Stimulated activated CD4-positive, alpha-beta T cell treated with anti-CD3 and anti-CD28 coated beads, Interleukin-15, amount 100 ng/mL, for 1 hour (primary cell): ENCODE measurements at places on chromosomes 2 and 18.
A peak's percentile ranks its signal among the peaks of the same experiment; 100 is the strongest.

DNA sequence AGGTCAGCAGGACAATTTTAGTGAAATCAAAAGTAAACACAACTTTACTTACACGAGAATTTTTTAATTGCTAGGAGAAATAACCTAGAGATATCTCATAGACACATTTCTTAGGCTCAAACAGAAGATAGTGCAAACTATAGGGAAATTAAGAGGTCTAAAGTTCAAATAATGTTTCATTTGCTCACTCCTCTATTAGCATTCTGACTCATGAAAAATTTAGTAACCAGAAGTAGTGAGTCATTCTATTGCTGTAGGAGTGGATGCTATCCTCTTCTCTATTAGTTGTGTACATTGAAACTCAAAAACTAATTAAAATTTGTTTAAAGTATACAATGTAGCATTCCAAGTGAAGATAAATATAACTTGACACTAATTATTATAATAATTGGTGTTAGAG is 908.3 kb upstream of the TMEFF2 start:
- DNase-seq = no peak

DNA sequence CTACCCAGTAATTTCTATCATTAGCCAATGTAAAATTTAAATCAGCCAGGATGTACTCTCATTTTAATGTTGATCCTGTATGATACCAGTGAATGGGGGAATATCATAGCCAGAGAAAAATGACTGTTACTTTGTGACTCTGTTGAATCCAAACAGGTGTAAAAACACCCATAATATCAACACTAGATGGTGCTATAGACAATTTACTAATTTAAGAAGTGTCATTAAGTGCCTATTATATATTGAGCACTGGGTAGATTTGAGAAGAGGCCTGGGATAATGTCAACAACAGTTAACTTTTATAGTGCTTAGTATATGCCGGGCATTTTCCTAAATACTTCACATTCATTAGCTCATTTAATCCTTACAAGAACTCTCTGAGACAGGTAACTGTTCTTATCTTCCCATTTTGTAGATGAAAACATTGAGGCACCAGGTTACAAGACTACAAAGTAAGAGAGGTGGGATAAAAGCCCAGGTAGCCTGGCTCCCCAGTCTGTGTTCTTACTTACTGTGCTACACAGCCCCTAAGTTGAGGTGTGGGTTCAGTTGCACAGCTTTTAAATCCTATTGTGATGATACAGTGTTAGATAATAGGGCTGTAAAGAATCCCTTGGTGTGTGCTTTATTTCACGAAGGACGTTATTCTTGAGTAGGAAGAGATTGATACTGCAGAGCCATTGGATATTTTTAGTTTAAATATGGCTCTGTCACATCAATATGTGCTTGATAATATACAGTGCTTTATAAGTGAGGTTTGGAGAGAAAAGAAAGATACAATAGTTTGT is 325.5 kb downstream of the AGPS start:
- DNase-seq = no peak

GRCh38 chr2:15281681-15282080 is 279.5 kb downstream of the NBAS start:
- DNase-seq = no peak

DNA sequence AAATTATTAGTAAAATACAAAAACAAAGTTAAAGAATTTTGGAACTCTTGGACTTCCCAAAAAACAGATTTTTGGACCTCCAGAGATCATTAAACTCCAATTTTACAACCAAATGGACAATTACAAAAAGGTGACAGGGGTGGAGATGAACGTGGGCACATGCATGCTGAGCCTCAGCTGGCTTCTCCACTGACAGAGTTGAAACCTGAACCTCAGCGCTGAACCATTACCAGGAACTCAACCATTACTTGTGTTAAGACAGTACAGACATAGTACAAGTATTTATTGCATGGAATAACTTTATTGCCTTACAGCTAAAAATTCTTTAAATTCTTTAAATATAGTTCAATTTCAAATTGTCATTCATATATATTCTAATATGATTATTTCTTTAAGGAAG is 33.0 kb upstream of the KIDINS220 start:
- DNase-seq = no peak

- no peak for DNase-seq
Measured at GRCh38 chr18:39564716-39565115, 1999.1 kb upstream of the CELF4 start.

GRCh38 chr2:152251211-152251610 is 75.6 kb upstream of the STAM2 start:
- no peak for DNase-seq

DNA sequence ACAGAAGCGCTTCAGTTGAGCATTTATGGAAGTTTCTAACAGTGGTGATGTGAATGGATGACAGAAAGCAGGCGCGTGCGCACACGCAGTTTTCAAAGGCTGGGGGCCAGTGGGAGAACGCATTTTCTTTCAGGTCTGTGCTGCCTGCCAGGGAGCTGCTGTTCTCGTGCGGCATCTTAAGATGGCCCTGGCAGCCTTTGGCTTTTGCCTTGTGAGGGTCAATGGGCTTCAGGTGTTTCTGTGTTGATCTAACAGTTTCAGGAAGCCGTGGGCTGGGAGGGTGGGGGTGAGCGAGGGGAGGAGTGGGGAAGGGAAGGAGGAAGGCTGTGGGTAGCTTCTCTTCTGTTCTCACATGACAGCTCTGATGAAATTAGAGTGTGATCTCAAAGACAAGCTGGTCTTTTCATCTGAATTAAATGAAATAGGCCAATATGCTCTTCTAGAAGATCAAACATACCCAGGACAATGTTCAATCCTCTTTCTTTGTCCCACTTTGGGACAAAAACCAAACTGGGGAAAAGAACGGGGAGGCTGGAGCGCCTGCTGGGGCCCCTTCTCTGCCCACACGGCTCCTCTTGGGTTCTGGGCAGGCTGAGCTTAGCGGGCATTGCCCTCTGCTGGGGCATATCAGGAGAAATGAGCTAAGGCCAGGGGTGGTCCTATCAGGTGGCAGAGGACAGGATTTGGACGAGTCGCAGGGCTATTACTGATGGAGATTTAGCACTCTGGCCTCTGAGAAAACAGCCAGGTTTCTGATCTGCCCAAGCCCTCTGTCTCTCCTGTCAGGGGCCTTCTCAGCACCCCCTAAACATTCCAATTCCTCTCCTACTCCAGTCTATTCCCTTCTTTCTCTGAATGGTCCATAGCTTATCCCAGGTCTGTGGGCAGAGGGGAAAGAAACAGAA is 126.2 kb upstream of the LGALSL start:
- peak; percentile 22 for DNase-seq

GRCh38 chr18:55100817-55101457 is 141.7 kb upstream of the CCDC68 start:
- no peak for DNase-seq

GRCh38 chr2:128623776-128624761 is 305.4 kb upstream of the HS6ST1 start:
- DNase-seq = no peak

- no peak for DNase-seq
Measured at GRCh38 chr18:56173542-56174220, 464.7 kb downstream of the TXNL1 start.

DNA sequence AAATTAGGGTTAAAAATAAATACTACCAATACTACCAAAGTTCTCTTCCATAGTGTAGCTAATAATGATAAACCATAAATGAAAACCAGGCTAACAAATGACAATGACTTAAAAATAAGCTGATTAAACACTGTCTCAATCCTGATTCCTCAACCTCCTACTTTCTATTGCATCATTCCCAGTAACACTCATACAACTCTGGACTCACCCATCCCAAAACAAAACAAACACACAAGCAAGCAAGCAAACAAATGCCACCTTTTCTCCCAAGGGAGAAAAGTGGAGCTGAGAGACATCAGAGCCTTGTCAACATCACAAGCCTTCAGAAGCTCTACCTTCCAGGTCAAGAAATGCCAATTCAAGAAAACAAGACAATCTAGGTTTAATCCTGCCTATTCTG is 620.7 kb downstream of the NYAP2 start:
- DNase-seq = no peak

- DNase-seq = no peak
Measured at GRCh38 chr2:233064530-233065199, 4.5 kb downstream of the INPP5D start.

- no peak for DNase-seq
Measured at GRCh38 chr2:68863996-68864395, 7.2 kb downstream of the BMP10 start.

GRCh38 chr2:65453916-65454315 is 21.5 kb upstream of the SPRED2 start:
- DNase-seq = no peak

- no peak for DNase-seq
Measured at GRCh38 chr2:133504566-133505505, 63.4 kb downstream of the NCKAP5 start.

GRCh38 chr18:37487400-37487867 is 78.2 kb downstream of the CELF4 start:
- no peak for DNase-seq

- DNase-seq = no peak
Measured at GRCh38 chr18:43869451-43870008, 592.2 kb upstream of the SYT4 start.

DNA sequence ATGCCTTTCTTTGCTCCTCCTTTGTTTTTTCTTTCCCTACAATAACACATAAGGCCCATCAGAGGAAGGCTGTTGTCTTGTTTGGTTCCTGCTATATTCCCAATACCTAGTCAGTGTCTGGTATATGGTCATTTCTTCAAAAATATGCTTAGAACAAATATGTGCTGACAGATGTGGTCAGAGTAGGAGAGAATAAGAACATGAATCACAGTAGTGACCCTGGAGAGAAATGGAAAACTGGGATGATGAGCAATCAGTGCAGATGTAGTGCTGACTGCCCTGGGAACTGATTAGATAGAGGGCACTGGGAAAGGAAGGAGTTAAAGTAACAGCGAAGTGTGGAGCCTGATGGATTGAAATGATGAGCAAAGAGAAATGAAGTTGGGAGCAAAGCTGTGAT is 189.4 kb upstream of the LHCGR start:
- DNase-seq = no peak

- no peak for DNase-seq
Measured at GRCh38 chr2:240215676-240216051, 75.2 kb upstream of the OTOS start.

GRCh38 chr18:57909620-57910019 is 106.5 kb upstream of the ATP8B1 start:
- no peak for DNase-seq

- peak; percentile 9 for DNase-seq
Measured at GRCh38 chr2:222424729-222425671, 657 bp downstream of the SGPP2 start.

DNA sequence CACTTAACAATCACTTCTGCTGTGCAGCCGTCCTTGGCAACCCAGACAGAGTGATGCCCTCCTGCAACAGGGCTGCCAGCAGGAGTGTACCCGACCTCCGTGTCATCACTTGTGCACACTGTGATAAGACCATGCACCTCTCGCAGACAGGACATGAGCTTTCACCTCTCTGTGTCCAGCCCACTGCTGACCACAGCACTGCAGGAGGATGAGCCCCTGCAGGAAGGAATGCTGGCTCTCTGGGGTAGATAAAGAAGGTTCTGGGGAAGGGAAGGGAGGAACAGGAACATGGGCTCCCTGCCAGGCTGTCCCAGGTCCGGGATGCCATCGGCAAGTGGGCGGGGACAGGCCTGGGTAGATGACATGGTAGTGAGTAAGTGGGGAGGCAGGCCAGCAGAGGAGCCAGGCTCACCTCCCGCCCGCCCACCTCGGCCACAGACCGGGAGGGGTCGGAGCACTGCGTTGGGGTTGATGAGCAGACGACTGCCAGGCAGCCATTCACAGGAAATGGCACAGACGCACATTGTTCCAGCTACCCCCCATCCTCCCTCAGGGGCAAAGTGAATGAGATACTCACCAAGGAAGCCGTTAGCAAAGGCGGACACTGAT is 18.6 kb upstream of the COL6A3 start:
- DNase-seq = peak; percentile 69

DNA sequence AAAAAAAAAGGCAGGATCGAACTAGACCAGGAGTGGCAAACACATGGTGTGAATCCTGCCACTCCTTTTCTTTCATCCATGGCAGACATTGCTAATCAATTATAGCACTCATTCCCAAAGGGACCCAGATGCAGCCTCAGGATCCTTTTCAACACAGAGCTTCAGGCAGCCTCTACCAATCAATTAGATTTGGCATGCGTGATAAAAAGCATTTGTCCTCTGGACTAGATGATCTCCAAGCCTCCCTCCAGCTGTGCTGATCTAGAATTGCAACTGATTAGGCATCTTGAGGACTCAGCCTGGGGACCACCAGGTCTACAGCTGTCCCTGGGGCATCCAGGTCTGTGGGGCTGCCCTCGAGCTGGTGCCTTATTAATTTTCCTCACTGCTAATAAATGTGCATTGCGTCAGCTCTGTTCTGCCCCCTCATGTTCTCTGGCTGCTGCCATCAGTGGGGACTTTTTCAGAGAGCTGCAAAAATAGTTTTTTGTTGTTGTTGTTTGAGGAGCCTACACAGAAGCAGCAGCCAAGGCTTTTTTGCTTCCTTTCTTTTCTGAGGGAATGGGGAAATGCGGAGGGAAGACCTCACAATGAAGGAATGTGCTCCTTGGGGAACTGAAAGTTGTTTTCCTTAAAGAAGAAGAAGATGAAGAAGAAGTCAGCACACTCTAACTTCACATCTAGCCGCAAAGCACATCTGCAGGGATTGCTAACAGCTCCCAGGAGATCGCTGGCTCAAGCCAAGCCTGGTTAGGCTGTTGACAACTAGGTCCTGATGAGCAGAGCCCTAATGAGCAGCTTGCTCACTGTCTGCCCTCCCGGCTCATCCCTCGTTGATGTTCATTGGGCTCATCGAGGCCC is 8.8 kb upstream of the ATOH8 start:
- no peak for DNase-seq

DNA sequence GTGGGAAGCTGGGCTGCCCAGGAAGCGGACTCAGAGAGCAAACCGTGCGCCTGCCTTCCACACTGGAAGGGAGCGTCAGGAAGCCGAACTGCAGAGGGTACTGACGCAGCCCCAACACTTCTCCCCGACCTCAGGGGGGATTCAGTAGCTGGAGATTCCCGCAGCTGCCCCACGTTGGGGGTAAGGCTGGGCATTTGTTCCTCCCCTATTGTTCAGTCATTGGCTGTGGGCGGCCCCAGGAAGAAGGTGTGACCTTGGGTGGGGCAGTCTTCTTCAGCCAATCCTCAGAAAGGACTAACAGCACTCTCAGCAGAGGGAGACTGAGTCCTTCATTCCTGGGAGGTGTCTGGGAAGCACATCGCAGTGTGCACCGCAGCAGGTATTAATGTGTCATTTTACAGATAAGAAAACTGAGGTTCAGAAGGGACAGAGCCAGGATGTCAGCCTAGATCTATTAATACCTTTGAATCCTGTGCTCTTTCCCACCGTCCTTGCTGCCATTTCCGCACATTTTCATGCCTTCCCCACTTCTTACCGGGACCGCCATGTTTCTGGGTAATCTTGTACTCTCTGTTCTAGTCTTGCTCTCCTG is 12.1 kb upstream of the C18orf32 start:
- no peak for DNase-seq

DNA sequence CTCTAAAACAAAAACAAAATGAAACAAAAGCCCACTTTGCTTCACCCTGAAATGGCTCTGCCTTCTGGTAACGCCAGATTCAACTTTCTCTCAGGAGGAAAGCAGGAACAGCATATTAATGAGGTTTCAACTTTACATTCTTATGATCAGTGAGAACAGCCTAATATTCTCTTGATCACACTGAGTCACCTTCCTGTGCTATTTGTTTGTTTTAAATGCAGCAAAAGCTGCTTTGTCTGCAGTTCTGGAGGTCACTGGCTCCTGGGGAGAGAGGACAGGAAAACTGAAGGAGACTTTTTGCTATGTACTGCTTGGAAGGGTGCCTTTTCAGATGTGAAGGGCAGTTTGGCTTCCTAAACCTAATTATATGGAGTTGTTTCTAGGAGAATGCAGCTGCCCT is 48.1 kb downstream of the MAIP1 start:
- DNase-seq = no peak
